ENCODE measurements at places on chromosomes 2 and 18. TPM values are rescaled to one million over a fixed set of nuclear protein-coding genes. Genes with fewer than 3 reads are reported as not detected.

Gene IL18RAP
- total RNA-seq, result 9.0 TPM

Gene RUFY4
- 1.8 TPM for total RNA-seq

Gene EPG5
- total RNA-seq, result 18.8 TPM

Gene ROCK1
- total RNA-seq, result 59.4 TPM

GRCh38 chr2:122168799-122169198 lies 413.3 kb downstream of the TSN start:
- H3K4me3 ChIP-seq, result no peak overlapping the region
- no peaks in the 10 kb centered on the region for H3K36me3 ChIP-seq
- DNase-seq, result no peak
- H3K27ac ChIP-seq, result no peak overlapping the region
- H3K4me1 ChIP-seq, result no peaks in the 10 kb centered on the region

DNA sequence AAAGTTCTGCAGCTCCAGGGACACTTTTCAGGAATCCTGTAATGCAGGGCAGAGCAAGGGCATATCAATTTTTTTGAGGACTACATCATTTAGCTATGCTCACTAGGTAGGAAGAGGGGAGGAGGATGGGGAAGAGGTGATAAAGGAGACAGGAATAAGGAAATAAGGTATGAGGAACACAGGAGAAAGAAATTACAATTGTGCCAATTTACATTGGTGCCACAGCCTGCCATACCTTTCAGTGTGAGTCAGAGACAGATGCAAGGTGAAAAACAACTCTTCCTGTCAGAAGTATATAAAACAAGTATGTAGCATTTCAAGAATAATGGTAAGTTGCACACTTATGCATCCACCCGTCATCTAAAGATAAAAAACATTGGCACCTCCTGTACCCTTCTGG lies 5.4 kb upstream of the MRPS9 start:
- H3K27ac ChIP-seq, result no peak overlapping the region
- no peak for DNase-seq
- no peaks in the 10 kb centered on the region for H3K36me3 ChIP-seq

DNA sequence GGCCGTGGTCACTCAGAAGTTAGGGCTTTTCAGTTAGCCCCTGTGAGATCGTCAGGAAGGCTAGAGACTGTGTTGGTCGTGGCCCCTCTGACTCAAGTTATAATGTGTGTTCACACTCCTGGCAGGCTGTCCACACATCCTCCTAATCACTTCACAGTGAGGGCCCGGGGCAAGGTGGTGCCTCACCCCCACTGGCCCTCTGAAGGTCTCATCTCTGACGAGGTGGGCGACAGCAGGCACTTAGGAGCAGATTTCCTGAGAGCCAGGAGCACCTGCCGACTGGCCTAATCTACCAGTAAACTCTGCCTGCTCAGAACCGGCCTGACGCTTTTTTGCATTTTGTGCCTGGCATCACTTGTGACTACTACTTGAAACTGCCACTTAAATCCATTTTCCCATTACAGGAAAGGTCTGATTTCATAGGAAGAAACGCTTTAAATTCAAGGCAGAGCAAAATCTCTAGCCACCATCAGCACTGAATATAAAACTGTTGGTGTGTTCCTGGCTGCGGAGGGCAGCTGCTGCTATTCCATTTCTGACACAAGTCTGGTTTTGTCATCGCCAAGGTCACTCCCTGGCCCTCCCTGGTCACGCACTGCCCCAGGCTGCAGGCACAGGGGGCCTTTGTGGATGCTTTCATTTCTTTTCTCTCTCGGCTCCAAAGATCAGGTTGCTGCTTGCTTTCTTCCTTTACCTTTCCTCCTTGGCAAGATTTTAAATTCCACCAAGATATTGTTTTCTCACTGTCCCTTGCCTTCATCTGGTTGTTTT lies 48.0 kb downstream of the RAB12 start:
- no peak for DNase-seq
- H3K4me1 ChIP-seq, result no peaks in the 10 kb centered on the region
- H3K27me3 ChIP-seq, result peaks cover 13% of the 10 kb centered on the region

GRCh38 chr18:63107931-63108330 lies 211.6 kb downstream of the BCL2 start:
- peaks cover 26% of the 10 kb centered on the region for H3K4me1 ChIP-seq
- no peak overlapping the region for H3K4me3 ChIP-seq
- H3K36me3 ChIP-seq, result peaks cover 2% of the 10 kb centered on the region

DNA sequence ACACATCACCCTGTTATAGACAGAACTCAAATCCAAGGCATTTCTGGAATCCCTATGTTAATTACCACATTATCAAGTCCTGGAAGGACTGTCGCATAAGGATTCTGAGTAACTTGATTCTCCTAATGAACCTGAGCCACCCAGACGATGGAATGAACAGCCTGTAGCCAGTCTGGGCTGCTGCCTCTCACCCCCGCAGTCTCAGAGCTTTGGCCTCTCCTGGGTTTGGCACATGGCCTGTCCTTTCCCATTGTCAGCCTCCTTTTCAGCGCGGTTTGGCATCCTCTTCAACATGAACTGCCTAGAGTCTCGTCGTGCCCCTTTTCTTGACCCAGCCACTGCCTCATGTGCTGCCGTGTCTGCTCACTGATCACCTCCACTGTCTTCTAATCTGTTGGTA lies 147.6 kb downstream of the SLC8A1 start:
- no peaks in the 10 kb centered on the region for H3K4me1 ChIP-seq
- no peaks in the 10 kb centered on the region for H3K36me3 ChIP-seq
- no peaks in the 10 kb centered on the region for H3K27me3 ChIP-seq
- no peak overlapping the region for H3K27ac ChIP-seq
- no peak overlapping the region for H3K4me3 ChIP-seq

GRCh38 chr18:69872661-69873060 lies 75.0 kb downstream of the CD226 start:
- no peak for DNase-seq
- H3K4me3 ChIP-seq, result no peak overlapping the region
- no peak overlapping the region for H3K27ac ChIP-seq
- H3K36me3 ChIP-seq, result peaks cover 44% of the 10 kb centered on the region
- no peaks in the 10 kb centered on the region for H3K27me3 ChIP-seq

DNA sequence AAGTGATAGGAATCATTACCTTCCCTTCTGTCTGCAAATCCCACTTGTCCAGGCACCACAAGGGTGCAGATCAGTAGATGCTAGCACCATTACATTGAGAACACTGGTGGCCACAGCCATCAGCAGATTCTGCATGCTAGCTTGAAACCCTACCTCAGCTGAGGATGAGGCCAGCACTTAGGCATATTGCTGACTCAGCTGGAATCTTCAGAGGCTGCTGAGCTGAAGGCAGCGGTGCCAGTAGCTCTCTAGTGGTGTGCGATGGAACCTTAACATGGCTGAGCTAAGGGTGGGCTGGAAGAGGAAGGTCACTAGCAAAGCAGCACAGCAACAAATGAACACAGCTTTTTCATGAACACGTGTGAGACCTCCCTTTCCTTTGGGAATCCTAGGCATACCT lies 19.0 kb upstream of the CPO start:
- DNase-seq, result no peak
- no peak overlapping the region for H3K27ac ChIP-seq
- peaks cover 2% of the 10 kb centered on the region for H3K36me3 ChIP-seq
- no peak overlapping the region for H3K4me3 ChIP-seq
- no peaks in the 10 kb centered on the region for H3K4me1 ChIP-seq

DNA sequence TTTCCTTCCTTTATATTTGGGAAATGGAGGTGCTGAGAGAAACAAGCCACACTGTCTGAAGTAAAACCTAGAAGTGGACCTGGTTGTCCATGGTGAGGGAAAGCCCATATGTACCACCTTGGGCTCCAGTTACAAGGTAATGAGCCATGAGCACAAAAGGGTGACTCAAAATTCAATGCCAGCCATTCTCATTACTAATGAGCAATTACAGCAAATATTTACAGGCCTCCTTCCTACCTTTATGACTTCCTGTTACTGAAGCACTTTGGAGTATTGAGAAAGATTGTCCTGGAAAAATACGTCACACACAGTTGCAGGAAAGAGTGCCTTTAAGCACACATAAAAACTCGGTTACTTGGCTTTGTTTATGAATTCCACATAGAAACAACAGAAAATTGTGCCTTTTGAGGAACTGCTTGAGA lies 9.1 kb downstream of the EPAS1 start:
- peaks cover 30% of the 10 kb centered on the region for H3K4me1 ChIP-seq
- peaks cover 41% of the 10 kb centered on the region for H3K27me3 ChIP-seq
- H3K4me3 ChIP-seq, result no peak overlapping the region
- no peak for DNase-seq
- no peak overlapping the region for H3K27ac ChIP-seq

GRCh38 chr2:220552790-220553535 lies 925.5 kb downstream of the SLC4A3 start:
- no peak for DNase-seq
- no peaks in the 10 kb centered on the region for H3K27me3 ChIP-seq
- H3K27ac ChIP-seq, result no peak overlapping the region
- no peaks in the 10 kb centered on the region for H3K36me3 ChIP-seq

GRCh38 chr2:150479075-150479915 lies 8.2 kb downstream of the RND3 start:
- H3K27ac ChIP-seq, result no peak overlapping the region
- H3K4me3 ChIP-seq, result no peak overlapping the region
- H3K36me3 ChIP-seq, result no peaks in the 10 kb centered on the region
- no peak for DNase-seq
- no peaks in the 10 kb centered on the region for H3K4me1 ChIP-seq
- peaks cover 10% of the 10 kb centered on the region for H3K27me3 ChIP-seq

DNA sequence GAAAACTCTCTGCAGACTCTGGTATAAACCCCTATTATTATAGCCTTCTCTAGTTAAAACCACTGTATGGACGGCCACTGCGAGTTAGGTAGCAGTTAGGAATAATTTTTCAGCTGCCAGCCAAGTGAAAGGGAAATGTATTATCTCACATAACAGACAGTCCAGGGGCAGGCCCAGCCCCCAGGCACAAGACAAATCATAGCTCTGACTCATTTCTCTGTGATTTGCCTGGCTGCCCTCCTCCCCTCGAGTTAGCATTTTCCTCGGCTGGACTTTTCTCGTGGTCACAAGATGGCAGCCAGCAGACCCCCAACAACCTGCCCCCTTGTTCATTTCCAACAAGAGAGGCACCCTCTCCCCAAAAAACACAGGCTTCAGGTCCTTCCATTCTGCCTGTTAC lies 10.5 kb downstream of the VIT start:
- no peaks in the 10 kb centered on the region for H3K36me3 ChIP-seq
- no peak overlapping the region for H3K27ac ChIP-seq
- H3K27me3 ChIP-seq, result peaks cover 10% of the 10 kb centered on the region
- H3K4me1 ChIP-seq, result no peaks in the 10 kb centered on the region

- DNase-seq, result no peak
- no peaks in the 10 kb centered on the region for H3K27me3 ChIP-seq
- H3K36me3 ChIP-seq, result no peaks in the 10 kb centered on the region
- H3K4me3 ChIP-seq, result no peak overlapping the region
- no peak overlapping the region for H3K27ac ChIP-seq
Observed at GRCh38 chr2:150594299-150594698, 106.8 kb upstream of the RND3 start.
